ENCODE measurements at places on chromosomes 7 and 10.

DNA sequence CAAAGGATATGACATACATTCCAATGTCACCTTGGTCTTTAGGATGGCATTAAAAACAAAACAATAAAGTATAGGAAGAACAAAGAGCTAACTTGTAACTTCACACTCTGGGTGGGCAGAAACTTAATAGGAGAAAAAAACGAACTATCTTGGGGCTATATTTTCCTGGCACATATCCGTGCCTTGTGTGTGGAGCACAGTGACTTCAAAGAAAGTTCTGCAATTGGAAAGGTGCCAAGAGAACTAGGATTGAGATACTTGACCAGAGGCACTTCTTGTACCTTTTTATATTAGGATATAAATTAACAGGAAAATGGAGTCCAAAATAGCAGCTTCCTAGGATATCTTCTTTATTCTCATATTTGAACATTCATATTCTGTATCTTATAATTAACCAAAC is 148.4 kb downstream of the SEMA3D start:
- DNase-seq: no peak

DNA sequence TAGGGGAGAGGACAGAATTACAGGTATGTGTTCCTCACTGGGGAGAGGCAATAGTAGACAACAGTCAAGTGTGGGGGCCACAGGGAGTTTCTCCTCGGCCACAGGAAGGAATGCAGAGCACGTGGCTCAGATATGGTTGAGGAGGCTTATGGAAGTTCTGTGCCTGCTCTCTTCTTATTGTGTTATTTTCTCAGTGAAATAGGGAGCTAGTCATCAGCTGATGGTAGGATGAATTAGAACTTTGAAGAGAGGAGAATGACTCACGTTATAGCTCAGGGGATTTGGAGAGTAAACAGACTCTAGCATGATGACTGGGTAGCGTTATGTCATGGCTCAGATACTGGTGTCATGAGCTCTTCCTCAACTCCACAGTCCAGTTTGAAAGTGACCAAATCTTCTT is 308.3 kb upstream of the IGFBP3 start:
- DNase-seq: no peak

DNA sequence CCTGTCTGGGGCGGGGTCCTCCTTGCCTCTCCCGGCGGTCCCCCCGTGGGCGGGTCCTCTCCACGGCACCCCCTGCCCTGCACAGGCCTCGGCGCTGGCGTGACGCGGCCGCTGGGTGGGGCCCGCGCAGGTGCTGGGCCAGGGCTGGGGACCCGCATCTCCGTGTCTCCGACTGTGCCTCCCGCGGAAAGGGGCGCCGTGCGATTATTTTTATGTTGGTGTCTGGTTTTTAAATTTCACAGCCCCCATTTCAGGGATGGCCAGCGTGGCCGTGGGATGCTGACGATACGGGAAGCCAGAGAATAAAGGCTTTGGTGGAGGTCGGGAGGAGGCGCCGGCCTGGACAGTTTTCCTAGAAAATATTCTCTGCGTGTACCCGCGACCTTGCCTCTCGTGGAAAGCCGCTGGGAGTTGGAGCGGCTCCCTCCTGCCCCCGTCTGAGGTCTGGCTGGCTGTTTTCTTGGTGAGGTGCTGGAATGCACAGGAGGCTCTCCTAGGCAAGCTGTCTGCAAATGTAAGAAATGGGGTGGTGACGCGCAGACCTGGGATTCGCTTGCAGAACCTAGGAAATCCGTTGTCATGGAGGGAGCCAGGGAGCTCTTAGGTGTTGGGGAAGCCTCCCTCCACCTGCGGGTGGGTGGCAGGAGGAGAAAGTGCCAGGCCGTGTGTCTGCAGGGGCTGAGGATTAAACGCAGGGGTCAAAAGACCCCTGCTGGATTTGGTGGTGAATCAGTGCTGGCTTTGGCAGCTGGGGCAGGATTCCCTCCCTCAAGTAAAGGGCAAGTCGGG is 28.7 kb upstream of the JAKMIP3 start:
- peak; percentile 39 for DNase-seq

DNA sequence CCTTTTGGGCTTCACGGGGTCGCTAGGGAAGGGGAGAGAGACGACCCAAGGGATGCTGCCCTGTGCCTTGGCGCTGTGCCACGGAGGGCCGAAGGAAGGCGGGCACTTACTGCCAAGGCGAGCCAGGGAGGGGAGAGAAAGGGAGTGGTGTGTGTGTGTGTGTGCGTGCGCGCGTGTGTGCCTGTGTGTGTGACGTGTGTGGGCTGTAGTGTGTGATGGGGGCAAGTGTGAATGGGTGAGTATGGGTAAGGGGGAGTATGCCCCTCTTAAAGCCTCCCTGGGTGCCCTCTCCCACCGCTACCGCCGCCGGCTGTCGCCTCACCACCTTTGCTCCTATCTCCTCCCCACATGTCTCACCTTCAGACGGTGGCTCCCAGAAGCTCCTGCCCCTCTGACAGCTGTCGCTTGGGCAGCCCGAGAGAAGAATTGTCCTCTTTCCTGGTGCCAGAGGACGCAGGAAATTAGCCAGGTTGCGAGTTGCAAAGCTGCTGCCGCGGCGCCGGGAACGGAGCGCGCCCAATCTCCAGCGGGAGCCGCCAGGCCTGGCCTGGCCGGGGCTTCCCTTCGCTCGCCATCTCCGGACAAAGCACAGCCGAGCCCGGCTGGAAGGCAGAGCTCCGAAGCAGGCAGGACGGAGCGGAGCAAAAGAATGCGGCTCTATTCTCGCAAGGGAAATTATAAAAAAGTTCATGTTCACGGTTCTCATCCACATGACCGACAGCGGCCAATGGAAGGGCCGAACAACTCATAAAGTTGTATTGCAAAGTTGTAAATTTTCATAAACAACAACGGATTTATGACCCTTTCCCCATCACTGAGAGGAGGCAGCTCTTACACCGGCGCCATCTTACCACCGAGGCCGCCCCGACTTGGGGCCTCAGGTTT is at the start of gene HOXA3:
Gene HOXA3, minus strand, starts transcription at position 653 of the 885 bp plus-strand sequence. CDS start 41,943 bp downstream, outside the sequence.
- peak; percentile 38 for DNase-seq

DNA sequence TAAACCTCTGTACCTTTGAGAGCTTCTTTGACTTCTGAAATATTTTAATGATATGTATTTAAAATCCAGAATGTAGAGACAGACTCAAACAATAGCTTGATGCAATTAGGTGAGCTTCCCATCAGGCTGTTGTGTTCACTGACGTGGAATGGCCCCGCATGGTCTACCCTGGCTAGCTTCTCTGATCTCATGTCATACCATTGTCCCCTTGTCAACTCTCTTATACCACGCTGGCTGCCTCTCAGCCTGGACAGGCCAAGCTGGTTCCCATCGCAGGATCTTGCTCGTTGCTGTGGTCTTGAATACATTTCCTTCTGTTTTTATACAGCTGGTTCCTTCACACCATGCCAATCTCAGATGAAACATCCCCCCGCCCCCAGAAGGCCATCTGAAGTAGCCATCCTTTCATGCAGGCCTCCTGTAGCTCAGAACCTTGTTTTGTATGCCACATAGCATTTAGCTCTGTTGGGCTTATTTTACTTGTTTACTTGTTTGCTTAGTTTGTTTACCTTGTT is 84.2 kb downstream of the FANK1 start:
- no peak for DNase-seq

GRCh38 chr10:52488606-52489485 is 174.8 kb downstream of the DKK1 start:
- DNase-seq: no peak

DNA sequence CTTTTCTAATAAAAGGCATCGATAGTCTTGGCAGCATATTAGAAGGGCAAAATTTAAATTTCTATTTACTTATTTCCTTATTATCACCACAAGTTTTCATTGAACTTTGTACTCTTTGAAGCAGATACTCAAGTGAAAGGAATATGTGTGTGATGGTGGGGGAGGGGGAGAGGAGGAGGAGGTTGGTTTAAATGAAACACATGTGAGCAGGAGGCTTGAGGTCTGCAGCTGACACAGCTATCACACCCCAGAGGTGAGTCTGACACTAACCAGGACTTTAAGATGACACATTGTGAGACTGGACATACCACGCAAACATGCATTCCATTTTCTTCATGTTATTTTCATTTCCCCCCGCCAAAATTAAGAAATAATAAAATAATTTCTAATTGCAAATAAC is 63.3 kb downstream of the CTTNBP2 start:
- DNase-seq: no peak

- DNase-seq: no peak
These were observed 28.3 kb downstream of the TAF3 start for GRCh38 chr10:7846591-7846990.

DNA sequence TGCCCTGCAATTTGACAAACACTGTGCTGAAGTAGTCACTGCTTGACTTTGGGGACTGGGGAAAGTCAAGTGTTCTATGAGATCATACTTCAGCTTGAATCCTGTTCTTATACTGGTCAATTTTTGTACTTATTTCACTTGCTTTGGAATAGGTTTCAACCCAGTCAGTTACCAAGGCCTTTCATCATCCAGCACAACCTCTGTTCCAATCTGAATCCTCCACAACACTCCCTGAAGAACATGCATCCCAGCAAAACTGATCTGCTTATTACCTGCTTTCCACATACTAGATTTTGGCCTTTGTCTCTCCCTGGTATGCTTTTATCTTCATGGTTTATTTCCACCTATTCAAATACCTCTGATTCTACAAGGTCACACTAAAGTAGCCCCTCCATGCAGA is 29.5 kb downstream of the DPY19L1 start:
- DNase-seq: no peak

GRCh38 chr10:29646238-29646902 is 11.6 kb upstream of the SVIL start:
- DNase-seq: no peak

DNA sequence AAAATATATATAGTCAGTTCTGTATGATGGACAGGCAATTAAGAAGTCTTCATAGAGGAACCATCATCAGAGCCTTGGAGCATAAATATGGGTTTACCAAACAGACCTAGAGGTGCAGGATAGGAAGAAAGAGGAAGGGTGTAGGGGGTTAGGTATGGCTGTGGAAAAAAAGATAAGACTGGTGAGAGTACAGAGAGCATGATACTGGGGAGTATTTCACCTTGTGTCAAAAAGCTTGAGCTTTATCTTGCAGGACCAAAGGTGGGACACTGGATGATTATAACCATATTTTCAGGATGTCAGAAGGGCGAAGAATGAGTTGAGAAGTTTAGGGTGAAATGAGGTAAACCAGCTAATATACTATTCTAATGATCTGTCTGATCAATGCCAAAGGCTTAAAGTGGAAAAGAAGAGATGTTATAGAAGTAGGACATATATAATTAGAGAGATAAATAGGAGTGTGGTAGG is 54.6 kb downstream of the MRPL32 start:
- no peak for DNase-seq

DNA sequence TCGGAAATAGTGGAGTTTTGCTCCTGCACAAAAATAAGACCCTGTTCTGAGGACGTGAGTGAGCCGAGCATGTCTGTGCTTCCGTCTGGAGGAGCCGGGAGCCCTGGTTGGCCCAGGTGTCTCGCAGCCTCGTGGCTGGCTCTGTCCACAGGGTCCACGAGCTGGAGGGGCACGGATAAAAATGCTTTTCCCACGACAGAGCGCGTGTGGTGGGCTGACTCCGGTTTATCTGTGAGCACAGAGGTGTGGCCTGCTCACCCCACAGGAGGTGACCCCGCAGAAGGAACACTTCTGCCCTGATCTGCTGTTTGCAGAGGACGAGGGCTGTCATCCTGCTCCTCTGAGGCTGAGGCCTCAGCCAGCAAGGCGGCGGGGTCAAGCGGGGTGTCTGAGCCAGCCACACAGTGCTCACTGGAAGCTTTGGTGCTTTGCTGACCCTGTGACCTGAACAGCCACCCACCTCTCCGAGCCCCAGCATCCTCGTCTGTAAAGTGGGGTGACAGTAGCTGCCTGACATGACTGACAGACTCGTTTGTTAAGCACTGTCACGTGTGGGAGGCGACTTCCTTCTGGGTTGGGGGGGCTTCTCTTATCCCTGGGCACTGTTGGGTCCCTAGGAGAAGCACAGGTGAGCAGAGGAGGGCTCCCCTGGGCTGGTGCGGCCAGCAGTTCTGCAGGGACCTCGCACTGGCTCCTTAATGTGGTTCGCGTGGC is 162.5 kb downstream of the DNAJB6 start:
- no peak for DNase-seq

DNA sequence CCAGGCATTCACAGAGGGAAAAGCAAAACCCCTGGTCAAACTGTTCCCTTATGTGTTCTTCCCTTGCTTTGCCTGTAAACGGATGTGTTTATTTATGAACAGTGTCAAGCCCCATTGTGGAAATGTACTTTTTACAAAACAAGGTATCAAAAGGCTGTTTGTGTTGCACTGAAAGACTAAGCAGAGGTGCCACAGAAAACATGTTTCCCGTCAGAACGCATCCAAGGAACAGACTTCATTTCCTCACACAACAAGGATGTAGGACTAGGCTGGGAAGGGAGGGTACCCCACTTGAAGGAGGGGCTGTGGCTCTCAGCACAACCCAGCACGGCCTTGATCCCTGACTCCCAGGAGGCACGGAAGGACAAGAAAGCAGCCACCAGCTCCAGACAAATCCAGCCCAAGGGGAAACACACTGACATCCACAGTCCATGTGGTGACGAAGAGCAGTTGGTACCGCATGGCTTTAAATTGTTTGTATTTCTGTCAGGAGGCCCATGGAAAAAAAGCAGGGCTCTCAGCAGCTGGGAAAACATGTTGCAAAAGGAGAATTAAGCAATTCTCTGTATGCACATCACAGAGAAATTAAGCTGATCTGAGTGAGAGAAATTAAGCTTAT is 85.6 kb downstream of the RNF216 start:
- no peak for DNase-seq

DNA sequence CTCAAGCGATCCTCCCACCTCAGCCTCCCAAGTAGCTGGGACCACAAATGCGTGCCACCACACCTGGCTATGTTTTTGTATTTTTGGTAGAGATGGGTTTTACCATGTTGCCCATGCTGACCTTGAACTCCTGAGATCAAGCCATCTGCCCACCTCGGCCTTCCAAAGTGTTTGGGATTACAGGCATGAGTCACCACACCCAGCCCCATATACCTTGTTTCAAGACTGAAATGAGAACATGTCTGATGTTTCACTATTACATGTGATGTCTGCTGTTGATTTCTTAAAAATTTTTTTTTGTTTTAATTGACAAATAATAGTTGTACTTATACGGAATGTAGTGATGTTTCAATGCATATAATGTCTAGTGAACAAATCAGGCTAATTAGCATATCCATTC is 14.5 kb downstream of the KLHL7 start:
- DNase-seq: no peak

DNA sequence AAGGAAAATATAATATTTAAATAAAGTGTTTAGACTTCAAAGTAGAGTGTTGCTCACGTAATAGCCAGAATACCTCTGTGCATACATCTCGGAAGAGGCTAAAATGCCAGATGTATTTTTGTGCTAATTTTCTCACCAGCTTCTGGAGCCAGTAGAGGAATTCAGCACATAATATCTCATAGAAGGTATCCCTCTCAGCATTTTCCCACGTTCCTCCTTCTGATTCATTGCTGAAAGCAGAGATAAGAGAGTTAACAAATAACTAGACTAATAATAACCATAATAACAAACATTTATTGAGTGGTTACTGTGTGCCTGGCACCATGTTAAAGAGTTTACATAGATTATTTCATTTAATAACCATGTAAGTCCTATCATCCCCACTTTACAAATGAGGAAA is 123.6 kb downstream of the VTI1A start:
- no peak for DNase-seq

GRCh38 chr10:124058346-124059003 is 34.9 kb downstream of the CHST15 start:
- DNase-seq: no peak

Data from WTC11 (cell line).